ENCODE measurements at places on chromosomes 11 and 22.
A peak's percentile ranks its signal among the peaks of the same experiment; 100 is the strongest.

DNA sequence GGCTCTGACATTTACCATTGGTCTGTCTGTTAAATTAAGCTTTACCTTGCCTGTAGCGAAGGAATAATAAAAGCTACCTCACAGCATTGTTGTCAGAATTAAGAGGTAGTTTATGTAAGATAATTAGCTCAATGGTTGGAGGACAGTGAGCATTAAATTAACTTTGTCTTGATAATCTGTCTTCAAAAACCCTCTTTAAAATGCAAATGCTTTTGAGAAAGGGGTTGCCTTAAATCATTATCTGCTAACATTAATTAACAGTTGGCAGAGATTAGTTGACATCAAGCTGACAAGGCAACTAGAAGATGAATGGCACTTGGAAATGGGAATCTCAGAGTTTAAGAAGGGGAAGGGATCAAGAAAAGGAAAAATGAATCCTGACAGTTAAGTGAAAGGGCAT, 761.1 kb upstream of the ARHGAP42 start:
- ATAC-seq: no peak

- ATAC-seq: peak; percentile 39
Observed at GRCh38 chr22:27775087-27775698, 26.4 kb downstream of the MN1 start.

DNA sequence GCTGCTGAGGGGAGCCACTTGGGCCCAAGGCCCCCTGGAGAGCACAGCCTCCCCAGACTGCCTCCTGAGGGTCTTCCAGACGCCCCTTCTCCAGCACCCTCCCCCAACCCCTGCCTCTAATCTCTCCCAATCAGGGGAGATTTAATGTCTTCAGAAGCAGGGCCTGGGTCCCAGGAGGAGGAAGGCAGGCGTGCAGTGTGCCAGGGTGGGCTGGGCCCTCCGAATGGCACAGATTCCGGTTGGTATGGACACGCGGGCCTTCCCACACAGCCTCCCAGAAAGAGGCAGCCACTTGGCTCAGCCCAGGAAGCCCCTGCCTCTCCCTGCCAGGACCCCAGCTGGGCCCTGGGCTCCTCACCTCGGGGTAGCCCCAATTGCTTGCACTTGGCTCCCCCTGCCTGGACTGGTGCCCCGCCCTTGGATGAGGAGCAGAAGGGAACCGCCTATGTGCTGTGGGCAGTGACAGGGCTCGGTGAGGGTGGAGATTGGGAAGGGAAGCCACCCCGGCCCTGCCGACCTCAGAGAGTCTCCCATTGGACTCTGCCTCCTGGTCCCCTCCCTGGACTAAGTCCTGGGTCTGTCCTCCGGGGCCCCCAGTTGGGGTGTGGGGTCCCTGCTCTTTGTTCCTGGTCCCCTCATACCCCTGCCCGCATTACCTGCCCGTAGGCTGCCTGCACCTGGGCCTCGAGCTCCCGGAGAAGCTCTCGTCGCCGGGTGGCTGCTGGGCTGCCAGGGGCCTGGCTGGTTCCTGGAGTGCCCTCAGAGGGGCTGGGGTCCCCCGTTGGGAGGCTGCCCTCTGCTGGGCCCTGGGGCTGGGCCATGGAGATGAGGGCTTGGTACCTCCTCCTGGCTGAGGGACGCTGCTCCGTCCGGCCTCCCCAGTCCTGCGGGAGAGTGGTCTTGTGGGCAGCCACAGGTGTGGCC, 572 bp upstream of the CABP2 start:
- no peak for ATAC-seq

- no peak for ATAC-seq
Observed at GRCh38 chr11:32658639-32659406, 75.2 kb downstream of the EIF3M start.

DNA sequence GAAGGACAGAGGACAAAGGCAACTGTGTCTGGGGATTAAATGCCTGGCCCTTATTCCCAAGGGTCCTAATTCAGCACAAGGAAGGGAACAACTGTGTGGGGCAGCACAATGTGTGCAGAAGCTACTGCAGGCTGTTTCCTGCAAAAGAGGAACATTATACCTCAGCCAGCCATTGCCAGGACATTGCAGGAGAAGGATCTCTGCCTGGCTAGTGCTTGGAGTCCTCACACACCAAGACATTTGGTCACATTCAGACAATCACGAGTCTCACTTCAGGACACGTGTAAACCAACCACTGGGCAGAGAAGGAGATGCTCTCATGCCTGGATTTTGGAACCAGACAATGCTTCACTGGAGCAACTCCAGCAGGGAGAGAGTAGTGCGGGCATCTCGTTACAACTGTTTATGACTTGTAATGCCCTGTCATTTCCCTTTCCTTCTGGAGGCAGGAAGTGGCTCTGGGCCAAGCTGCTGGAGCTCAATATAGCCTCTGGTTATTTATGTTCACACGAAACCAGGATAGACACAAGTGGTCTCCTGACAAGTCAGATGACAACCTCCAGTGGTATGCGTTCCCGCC, 23.9 kb upstream of the ZC3H12C start:
- peak; percentile 77 for ATAC-seq

- no peak for ATAC-seq
Observed at GRCh38 chr11:69448471-69449284, 32.8 kb upstream of the LINC01488 start.
